CD4-positive, CD25-positive, alpha-beta regulatory T cell (primary cell): ENCODE measurements at places on chromosomes 2 and 18. TPM values are rescaled to one million over a fixed set of nuclear protein-coding genes. Genes with fewer than 3 reads are reported as not detected.
A peak's percentile ranks its signal among the peaks of the same experiment; 100 is the strongest.

MC5R gene
- polyA plus RNA-seq: not detected

DNA sequence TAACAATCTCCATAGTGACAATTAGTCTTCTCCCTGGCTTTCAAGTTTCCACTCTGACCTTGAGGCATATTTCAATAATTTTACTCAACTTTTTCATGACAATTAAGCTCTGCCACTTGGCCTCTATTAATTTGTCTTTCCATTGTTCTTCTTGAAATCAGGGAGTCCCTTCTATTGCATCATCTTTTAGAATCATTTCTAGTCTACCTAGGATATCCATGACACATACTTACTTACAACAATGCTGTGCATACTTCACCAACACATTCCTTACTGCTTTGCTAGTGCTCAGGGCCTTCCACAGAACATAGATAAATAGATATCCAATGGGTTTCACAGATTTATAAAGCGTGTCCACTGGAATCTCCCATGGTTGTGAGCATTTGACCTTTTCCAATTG lies 331.5 kb upstream of the LRP1B start:
- no peak for DNase-seq

ATP6V1C2 gene
- polyA plus RNA-seq: not detected

NDC80 gene
- 9.5 TPM for polyA plus RNA-seq

GRCh38 chr2:5530011-5530696 lies 162.0 kb upstream of the SOX11 start:
- DNase-seq: no peak

DNA sequence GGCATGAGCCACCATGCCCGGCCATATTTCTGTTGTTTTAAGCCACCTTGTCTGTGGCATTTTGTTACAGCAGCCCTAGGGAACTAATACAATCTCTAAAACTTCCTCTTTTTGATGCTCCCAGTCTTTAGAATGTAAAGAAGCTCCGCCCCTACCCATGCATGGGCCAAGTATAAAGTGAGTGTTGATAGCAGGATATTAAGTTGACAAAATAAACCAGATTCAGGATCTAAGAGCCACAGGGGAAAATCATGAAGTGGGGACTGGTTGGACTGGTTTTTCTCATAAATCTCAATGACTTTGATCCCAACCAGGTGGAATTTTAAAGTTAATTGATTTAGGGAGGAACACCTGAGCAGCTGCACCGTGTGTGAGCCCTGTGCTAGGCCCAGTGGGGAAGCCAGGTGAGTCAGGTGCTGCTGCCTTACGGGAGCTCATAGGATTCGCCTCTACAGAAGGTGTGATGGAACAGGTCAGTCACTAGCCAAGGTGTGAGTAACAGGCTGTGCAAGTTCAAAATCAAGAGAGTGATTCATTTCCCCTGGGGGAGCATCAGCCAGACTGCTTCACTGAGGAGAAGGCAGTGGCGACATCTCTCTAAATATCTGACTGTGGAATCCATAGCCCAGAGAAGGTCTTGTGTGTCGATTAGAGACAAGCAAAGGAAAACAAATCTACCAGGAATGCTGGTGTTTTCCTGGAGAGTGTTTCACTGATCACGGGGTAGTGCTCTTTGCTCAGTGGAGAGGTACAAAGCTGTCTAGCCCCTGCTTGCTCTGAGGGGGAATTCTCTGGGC lies 63.0 kb upstream of the MSH2 start:
- DNase-seq: no peak

DNA sequence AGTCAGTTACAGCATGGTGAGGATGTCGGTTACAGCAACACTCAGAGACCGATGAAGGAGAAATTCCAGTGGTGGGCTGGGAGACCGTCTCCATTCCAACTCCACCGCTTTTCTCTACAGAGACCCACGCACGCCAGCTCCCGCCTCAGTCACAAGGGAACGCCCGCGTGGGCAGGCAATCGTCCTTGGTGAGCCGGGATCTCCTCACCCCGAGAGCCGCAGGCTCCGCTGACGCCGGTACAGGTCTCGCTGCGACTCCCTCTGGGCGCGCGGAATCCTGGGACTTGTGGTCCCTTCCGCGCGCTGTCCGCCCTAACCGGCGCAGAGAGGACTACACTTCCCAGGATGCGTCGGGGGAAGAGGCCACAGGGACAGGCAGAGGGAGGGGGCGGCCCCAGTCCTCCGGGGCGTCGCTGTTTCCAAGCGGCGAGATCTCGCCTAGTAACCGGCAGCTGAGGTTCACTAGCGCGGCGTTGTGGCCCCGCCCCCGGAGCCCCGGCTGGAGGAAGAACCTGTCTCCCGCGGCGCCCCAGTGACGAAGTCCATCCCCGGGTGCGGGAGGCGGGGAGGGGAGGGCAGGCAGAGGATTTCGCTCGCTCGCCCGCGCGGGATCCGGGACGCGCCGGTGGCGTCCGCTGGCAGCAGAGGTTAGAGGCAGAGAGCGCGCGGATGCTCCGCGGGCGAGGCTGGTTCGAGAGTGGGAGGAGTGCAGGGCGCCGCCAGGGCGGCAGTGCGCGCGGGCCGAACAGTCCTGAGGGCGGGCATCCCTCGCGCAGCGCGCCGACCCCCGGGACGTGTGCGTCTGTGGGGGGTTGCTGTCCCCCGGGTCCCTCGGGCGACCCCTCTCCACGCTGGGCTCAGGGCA lies at the start of gene EML6:
EML6 (plus strand) TSS at position 532 of the 865 bp plus-strand sequence. CDS start 1,400 bp downstream, outside the sequence.
- peak; percentile 98 for DNase-seq

DNA sequence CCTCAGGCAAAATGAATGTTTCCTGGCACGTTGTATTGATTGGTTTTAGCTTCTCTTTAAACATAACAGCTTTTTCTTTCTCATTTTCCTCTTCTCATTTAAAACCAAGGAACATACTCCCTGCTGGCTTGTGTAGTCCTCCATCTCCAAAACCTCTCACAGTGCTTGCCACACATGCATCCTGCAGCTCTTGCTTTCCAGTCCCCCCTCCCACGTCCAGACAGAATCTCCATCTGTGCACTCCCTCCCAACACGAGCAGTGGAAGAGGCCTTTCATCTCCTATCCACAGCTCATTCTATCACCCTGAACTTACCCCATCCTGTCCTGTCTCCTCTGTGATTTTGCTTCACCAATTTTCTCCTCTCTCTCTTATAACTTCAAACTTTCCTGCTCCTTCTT lies 99.6 kb upstream of the THSD7B start:
- DNase-seq: no peak

DNA sequence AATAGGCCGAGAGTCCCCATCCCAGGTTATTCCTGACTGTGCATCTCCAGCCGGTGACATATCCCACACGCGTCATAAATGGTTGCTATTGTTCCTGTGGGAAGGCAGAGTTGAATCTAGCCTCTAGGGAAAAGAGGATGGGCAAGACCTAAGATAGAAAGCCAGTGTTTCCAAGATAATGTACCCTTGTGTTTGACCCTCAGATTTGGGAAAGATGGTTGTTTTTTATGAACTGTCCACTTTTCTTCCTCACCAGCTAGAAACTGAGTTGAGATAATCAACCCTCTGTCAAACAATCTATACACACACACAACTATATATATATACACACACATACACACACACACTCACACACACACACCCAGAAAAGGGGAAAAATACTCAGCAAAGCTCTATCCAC lies 131.0 kb downstream of the PRKCE start:
- no peak for DNase-seq

HOXD1 gene
- polyA plus RNA-seq: not detected

GRCh38 chr2:219402665-219403515 lies 15.2 kb upstream of the DNPEP start:
- DNase-seq: peak; percentile 70

- DNase-seq: no peak
Observed at GRCh38 chr2:80303909-80304837, at the start of gene LRRTM1. Gene LRRTM1, minus strand, starts transcription at chr2:80304752. Its CDS starts 933 bp downstream, at chr2:80303819.

GALNT5 gene
- not detected for polyA plus RNA-seq

GRCh38 chr2:183948861-183949260 lies 649.5 kb upstream of the ZNF804A start:
- no peak for DNase-seq

- no peak for DNase-seq
Observed at GRCh38 chr18:48304906-48305693, 104.1 kb downstream of the ZBTB7C start.

DNA sequence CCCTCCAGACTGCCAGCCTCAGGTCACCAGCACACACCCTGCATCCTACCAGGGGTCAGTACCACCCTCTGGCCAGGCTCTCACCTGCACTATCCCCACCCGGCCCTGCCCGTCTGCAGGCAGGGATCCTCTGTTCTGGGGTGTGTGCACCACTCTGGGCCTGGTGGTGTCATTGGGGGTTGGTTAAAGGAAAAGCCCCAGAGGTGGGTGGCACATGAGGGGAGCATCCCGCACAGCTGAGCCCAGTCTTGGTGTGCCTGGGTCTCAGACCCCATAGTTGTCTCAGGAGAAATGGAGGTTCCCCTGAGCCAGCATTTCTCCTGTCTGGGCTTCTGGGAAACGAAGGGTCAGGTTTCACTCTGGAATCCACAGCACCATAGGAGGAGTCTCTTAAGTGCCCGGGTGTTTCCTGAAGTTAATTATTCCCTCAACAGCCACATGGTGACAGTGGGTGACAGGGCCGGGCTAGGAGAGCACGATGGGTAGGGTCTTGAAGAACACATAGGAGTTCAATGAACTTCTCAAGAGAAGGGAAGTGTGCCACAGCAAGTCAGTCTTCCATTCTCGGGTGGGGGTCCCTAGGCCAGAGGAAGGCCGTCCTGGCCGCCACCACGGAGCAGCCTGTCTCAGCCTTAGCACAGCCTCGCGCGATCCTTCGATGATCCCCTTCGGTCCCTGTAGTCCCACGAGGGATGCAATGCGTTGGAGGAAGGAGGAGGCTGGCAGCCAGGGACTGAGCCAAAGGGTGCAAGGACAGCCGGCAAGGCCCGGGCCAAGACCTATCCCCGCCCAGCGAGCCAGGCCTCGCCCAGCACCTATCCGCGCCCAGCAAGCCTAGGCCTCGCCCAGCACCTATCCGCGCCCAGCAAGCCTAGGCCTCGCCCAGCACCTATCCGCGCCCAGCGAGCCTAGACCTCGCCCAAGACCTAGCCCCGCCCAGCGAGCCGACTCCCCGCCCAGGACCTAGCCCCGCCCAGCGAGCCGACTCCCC lies 1.1 kb upstream of the FARP2 start:
- peak; percentile 42 for DNase-seq

DNA sequence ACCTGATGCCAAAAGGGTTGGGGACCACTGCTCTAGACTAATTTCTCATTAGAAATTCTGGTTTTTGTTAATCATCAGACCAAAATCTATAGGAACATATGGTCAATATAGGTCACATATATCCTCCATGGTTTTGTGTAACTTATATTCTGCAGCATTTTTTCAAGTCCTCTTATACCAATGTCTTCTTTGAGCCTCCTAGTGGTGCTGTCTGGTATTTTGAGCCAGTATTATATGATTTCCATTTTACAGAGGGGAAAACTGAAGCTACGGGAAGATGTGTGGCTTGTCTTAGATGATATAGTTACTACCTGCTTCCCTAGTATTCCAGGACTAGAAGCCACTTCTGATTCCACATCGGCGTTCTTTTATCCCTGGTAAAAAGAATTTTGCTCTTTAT lies 13.8 kb downstream of the MAPK4 start:
- DNase-seq: no peak

DNA sequence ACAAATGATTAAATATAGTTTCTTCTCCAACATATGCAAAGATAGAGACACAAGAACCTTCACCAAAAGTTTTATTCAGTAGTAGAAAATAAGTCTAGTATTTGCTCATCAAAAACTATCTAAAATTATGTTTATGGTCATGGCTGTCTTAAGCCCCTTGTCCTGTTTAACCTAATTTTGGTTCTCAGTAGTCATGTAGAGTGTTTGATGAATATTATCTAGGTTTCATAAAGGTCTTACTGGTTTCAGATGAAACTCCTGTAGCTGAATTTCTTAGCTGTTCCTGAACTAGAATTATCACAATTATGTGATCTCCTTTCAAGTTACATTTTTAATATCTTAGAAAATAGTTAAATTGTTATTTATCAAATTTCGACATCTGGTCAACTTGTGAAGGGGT lies 228.0 kb upstream of the SPHKAP start:
- no peak for DNase-seq

DCC gene
- polyA plus RNA-seq: not detected

DNA sequence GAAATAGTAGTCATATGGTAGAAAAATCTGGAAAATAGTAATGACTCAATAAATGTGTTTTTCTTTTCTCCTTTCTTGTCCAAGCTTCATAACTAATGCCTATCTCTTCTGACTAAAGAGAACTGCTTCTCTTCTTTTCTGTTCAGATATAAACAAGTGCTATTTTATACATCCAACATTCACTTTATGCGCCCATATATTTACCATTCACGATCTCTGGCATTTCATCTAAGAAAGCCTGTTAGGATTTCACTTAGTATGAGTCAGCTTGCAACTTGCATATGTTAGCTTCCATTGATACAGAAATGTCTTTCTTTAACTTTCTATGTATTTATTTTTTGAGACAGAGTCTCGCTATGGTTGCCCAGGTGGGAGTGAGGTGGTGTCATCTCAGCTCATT lies 224.9 kb downstream of the VAPA start:
- DNase-seq: no peak

DNA sequence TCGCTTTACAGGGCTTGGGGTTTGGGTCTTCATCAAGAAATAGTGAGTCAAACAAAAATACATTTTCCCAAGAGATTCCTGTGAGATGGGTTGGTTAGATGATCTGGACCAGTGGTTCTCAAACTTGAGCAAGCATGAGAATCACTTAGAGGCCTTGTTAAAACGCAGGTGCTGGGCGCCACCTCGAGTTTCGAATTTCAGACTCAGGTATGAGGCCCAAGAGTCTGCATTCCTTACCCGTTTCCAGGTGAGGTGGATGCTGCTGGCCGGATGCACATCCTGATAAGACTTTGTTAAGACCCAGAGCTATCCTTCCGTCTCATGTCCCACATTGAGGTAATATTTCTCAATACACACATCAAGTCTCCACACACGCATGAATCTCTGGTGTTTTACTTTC lies 707.8 kb upstream of the SALL3 start:
- DNase-seq: no peak

CCDC138 gene
- 4.9 TPM for polyA plus RNA-seq

FSIP2 gene
- polyA plus RNA-seq: not detected

DNA sequence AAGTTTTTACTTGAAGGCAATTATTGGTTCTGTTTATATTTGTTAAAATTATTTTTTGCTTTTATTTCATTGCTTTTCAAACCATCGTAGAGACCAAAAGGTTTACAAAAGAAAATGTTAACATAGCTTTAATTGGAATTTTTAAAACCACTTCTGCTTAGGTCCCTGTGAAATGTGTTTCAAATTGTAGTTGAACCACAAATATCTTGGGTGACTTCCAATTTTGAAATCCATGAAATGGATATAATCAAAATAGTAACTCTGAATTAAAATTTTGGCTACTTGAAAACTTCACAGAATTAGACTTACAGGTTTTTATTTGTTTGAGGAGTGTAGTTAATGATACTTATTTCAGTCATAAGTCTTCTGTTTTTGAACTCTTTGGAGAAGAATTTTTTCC lies 3.1 kb upstream of the SPAG16 start:
- DNase-seq: no peak

GRCh38 chr2:199163613-199164458 lies 293.9 kb downstream of the SATB2 start:
- DNase-seq: no peak

C2orf74 gene
- polyA plus RNA-seq: 40.8 TPM

INPP4A gene
- 36.3 TPM for polyA plus RNA-seq

DNA sequence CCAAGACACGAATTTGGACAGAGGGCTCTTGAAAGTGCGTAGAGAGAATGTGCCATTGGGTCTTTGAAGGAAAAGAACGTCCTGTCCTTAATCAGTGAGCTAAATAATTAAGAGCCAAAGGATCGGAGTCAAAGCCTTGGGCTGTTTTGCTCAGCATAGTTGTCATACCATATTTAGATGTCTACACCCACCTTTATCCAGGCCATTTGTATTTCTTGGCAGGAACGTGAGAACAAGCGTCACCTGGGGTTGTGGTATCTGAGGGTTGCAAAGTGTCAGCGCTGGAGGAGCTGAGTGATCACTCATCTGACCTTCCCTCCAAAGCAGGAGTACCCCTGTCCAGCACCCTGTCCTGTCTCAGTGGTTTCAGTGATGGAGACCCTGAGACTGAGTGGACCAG lies 4.5 kb downstream of the LPIN1 start:
- DNase-seq: no peak
